ENCODE measurements at places on chromosomes 1 and 21.

- DNase-seq: no peak
Measured at GRCh38 chr1:26734501-26735058, 38.8 kb downstream of the ARID1A start.

- no peak for DNase-seq
Measured at GRCh38 chr1:57674801-57675200, 250.9 kb upstream of the DAB1 start.

- no peak for DNase-seq
Measured at GRCh38 chr1:4986306-4986705, 331.9 kb downstream of the AJAP1 start.

- no peak for DNase-seq
Measured at GRCh38 chr1:165787741-165788140, 19.1 kb upstream of the TMCO1 start.

DNA sequence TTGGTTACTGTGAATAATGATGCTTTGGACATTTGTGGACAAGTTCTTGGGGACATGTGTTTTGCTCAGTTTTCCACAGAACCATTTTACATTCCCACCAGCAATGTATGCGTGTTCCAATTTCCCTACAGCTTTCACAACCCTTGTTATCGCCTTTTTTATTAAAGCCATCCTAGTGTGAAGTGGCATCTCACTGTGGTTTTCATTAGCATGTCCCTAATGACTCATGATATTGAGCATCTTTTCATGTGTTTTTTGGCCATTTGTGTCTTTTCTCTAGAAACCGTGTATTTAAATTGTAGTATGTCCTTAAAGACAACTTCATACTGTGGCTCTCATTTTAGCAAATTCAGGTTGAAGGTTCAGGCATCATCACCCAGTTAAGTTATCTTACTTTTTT lies 132.1 kb downstream of the TGFBR3 start:
- no peak for DNase-seq

GRCh38 chr1:40626383-40626770 lies 39.1 kb downstream of the RIMS3 start:
- no peak for DNase-seq

GRCh38 chr1:40939320-40940059 lies 40.0 kb upstream of the CTPS1 start:
- peak; percentile 28 for DNase-seq

DNA sequence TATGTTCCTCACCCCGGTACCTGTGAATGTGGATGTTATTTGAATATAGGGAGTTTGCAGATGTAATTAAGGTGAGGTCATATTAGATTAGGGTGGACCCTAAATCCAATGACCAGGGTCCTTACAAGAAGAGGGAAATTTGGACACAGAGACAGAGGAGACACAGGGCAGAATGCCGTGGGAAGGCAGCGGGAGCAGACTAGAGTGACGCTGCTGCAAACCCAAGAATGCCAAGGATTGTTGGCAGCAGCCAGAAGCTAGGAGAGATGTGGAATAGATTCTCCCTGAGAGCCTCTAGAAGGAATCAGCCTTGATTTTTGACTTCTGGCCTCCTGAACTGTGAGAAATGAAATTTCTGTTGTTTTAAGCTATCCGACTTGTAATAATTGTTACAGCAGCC lies 53.6 kb downstream of the SPATA46 start:
- no peak for DNase-seq

GRCh38 chr1:57848406-57848805 lies 424.5 kb upstream of the DAB1 start:
- DNase-seq: no peak

DNA sequence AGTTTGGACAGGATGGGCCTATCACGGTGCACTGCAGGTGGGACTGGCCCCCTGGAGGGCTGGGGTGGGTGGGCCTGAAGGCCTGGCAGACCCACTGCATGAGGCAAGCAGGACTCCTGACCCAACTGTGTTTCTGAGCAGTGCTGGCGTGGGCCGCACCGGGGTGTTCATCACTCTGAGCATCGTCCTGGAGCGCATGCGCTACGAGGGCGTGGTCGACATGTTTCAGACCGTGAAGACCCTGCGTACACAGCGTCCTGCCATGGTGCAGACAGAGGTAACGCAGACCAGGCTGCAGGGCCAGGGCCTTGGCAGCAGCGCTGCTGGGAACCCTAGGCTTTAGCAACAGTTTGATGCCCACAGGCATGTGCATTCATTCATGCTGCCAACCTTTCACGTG lies 29.0 kb upstream of the KDM4A start:
- no peak for DNase-seq

GRCh38 chr1:77126307-77126706 lies 92.9 kb downstream of the PIGK start:
- no peak for DNase-seq
